ENCODE measurements at places on chromosomes 1 and 21. TPM values are rescaled to one million over a fixed set of nuclear protein-coding genes. Genes with fewer than 3 reads are reported as not detected.

The TSSK3 gene
- 1.5 TPM for polyA plus RNA-seq

The PGLYRP3 gene
- polyA plus RNA-seq = not detected

The ZSWIM5 gene
- polyA plus RNA-seq = 0.36 TPM

The C8A gene
- not detected for polyA plus RNA-seq

The TRIM62 gene
- 8.3 TPM for polyA plus RNA-seq

The IFNAR1 gene
- polyA plus RNA-seq = 14.8 TPM

The KCNA2 gene
- polyA plus RNA-seq = 0.39 TPM

The AUNIP gene
- polyA plus RNA-seq = not detected

The ATP1A4 gene
- polyA plus RNA-seq = 0.12 TPM

The CNR2 gene
- polyA plus RNA-seq = 63.4 TPM

The DDAH1 gene
- not detected for polyA plus RNA-seq

The BATF3 gene
- 0.79 TPM for polyA plus RNA-seq

The CD34 gene
- not detected for polyA plus RNA-seq

The FCGR3A gene
- 1.5 TPM for polyA plus RNA-seq
